ENCODE measurements at places on chromosomes 3 and 15.
A peak's percentile ranks its signal among the peaks of the same experiment; 100 is the strongest.

- no peak for DNase-seq
Measured at GRCh38 chr3:186124592-186124991, 15.7 kb upstream of the ETV5 start.

- no peak for DNase-seq
Measured at GRCh38 chr3:108487439-108487838, 23.0 kb downstream of the MYH15 start.

DNA sequence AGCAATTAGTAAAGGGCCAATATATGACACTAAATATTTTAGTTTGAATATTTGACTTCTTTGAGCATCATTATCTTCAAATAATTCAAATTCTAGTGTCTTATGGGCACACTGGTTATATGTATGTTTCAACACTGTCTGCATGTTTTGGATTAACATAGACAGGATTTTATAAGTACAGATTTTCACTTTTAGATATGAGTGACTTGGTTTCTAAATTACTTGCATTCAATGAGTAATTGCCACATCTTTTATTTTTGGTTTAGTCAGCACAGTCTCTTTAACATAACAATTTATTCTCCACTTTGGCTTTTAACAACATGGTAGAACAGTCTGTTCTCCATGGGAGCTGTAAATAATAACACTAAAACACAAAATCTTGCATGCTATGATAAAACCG, 674.8 kb downstream of the TBL1XR1 start:
- DNase-seq = no peak

DNA sequence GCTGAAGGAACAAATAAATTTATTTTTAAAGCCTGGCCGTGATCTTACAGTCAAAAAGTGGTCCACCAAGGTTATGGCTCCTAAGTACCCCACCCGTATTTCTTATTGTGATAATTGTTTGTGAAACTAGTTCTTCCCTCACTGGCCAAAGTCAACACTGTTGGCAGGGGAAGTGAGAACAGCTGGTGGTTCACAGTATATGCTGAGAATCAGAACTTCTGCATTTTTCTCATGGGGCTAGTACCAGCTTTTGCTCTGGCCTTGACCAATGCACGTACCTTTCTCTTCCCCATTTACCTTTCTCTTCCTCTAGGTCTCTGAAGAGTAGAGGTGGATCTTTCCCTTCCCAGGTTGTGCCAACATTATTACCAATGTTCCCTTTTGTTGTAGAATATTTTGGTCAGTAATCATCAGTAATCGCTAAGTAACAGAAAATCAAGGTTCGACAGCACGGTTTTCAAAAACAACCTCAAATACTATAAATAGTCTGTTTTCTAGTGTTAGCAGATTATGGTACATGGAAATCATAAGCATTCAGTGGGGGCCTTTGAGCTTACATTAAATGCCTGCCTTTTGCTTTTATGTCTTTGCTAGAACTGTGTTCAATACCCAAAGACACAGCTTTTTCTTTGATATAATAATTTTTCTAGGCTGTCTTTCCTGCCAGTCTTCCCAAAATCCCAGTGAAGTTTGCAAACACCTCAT, 268.0 kb downstream of the LPP start:
- no peak for DNase-seq

DNA sequence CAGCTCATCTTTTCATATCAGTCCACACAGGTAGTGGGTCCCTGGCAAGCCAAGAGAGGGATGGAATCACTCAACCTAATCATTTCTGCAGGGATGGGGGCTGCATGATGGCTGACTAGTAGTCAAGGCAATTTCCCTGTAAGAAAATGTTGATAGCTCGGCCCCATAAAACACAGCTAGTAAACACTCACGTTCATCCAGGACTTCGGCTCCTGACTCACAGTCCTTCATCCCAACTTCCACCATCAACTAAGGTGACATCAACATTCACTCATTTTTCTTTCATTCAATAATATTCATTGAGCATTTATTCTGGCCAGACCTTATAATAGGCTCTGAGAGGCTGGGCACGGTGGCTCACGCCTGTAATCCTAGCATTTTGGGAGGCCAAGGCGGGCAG, 4.4 kb upstream of the ACAP2 start:
- DNase-seq = peak; percentile 56

DNA sequence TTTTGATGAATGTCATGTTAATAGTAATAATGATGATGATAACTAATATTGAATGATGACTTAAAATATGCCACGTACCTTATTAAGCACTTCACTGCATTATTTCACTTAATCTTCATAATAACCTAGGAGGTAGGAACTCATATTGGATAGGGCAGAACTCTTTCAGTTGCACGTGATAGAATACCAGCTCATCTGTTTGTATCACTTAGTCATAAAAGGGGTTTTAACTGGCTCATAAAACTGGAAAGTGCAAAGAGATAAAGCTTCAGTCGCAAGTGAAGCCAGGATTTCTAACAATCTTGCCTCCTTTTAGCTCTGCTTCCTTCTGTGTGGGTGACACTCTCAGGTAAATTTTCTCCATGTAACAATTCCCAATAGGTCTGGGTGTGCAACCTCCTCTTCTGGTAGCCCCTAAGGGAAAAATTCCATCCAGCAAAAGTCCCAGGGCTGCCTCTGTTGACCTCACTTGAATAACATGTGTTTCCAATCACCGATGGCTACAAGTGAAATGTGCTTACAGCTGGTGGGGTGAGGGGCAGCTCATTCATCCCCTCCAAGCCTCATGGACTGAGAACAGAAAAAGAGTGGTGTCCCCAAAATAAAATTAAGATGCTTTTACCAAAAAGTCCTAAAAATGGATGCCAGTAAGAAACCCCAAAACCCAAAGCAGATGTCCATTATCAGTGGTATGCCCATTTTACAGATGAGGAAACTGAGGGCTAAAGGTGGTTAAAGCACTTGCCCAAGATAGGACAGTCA, 9.3 kb downstream of the GXYLT2 start:
- no peak for DNase-seq

GRCh38 chr3:89098964-89099585, 8.3 kb upstream of the EPHA3 start:
- DNase-seq = peak; percentile 71

- DNase-seq = no peak
Measured at GRCh38 chr3:29554566-29554965, 273.7 kb downstream of the RBMS3 start.

DNA sequence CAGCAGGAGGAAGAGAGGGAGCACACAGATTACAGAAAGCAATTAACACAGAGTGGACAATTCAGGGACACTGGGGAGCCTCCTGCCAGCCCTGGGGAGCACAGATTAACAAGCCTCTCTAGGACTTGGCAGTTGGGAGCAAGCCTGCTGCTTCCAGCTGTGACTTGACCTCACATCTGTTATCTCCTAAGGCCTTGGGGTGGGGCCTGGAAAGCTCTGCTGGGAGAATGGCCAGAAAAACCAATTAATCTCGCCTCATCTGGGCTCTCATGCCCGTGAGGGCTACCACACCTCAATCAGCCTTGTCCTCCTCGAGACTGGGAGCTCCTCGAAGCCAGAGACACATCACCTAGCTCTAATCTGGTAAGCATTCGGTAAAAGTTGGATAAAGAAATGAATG, 39.1 kb downstream of the SEMA5B start:
- no peak for DNase-seq

DNA sequence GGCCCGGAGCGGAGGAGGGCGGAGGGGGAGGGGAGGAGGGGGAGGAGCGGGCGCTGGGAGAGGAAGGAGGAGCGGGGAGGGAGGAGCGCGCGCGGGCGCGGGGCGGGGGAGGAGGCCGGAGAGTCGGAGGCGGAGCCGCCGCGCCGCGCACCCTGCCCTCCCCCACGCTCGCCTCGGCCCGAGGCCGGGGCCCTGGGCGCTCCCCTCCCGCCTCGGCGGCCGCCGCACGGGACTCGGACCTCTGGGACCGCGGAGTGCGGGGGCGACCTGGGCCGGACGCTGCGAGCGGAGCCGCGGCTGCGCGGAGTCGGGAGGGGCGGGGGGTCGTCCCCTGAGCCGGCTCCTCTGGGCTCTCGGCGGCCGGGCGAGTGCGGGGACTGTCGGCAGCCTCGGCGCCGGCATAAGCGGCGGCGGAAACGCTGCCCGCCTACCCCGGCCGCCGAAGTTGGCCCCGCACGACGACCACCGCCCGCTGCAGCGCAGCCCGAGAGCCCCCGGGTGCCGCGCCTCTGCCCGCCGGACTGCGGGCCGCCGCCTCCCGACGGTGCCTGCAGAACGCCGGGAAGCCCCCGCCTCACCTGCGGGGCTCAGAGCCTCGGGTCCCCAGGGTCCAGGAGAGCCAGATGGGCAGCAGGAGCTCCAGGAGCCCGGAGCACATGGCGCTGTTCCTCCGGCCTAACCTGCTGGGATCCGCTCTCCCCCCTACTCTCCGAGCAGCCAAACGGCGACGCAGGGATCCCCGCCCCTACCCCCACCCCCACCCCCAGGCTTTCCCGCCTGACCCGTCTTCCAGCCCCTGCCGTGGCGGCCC, 406 bp upstream of the GABRB3 start:
- DNase-seq = no peak

- peak; percentile 18 for DNase-seq
Measured at GRCh38 chr3:177618873-177619733, 421.8 kb upstream of the TBL1XR1 start.

GRCh38 chr3:126742057-126742456, 38.0 kb downstream of the CHCHD6 start:
- no peak for DNase-seq

GRCh38 chr3:69033470-69033869, 18.7 kb downstream of the TMF1 start:
- no peak for DNase-seq

DNA sequence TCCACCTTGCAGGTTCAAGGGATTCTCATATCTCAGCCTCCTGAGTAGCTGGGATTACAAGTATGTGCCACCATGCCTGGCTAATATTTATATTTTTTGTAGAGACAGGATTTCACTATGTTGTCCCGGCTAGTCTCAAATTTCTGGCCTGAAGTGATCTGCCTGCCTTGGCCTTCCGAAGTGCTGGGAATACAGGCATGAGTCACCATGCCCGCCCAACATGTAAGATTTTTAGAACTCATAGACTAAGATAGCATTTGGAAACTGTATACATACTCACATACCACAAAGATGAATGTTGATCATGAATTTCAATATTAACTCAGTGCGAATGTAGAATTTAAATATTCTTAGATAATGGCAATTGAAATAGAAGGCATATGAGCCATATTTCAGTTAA, 718.9 kb downstream of the NLGN1 start:
- no peak for DNase-seq

DNA sequence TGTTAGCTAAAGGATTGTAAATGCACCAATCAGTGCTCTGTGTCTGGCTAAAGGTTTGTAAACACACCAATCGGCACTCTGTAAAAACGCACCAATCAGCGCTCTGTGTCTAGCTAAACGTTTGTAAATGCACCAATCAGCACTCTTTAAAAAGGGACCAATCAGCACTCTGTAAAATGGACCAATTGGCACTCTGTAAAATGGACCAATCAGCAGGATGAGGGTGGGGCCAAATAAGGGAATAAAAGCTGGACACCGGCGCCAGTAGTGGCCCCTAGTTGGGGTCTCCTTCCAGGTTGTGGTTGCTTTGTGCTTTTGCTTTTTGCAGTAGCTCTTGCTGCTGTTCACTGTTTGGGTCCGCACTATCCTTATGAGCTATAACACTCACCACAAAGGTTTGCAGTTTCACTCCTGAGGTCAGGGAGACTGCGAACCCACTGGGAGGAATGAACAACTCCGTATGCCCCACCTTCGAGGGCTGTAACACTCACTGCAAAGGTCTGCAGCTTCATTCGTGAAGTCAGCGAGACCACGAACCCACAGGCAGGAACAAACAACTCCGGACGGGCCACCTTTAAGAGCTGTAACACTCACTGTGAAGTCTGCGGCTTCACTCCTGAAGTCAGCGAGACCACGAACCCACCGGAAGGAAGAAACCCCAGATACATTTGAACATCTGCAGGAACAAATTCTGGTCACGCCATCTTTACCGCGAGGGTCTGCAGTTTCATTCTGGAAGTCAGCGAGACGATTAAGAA, 1.1 kb upstream of the SUCLG2 start:
- DNase-seq = no peak

GRCh38 chr3:37031096-37031682, 37.9 kb downstream of the MLH1 start:
- DNase-seq = no peak

GRCh38 chr3:197317250-197317963, 19.0 kb upstream of the DLG1 start:
- DNase-seq = peak; percentile 43

GRCh38 chr15:90286678-90287077, 21.2 kb downstream of the NGRN start:
- DNase-seq = no peak

- no peak for DNase-seq
Measured at GRCh38 chr15:101707983-101708382, 16.3 kb downstream of the TARS3 start.

DNA sequence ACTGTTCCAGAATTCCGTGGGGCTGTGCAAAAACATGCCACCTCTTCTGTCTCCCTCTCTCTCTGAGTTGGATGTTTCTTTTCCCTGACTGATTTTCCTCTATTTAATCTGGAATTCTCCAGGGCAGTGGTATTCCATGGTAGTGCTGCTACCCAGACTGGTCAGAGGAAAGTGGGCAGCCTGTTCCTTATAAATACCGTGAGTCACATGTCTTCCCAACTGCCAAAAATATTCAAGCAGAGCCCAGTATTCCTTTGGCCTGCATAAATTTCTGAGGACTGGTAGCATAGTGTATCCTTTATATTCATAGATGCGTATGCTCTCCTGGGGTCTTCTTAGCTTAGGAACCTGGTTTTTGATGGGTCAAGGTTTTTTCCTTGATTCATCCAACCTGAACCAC, 40.9 kb downstream of the CEMIP start:
- DNase-seq = no peak

- DNase-seq = no peak
Measured at GRCh38 chr3:2655229-2655701, 454.9 kb downstream of the IL5RA start.

DNA sequence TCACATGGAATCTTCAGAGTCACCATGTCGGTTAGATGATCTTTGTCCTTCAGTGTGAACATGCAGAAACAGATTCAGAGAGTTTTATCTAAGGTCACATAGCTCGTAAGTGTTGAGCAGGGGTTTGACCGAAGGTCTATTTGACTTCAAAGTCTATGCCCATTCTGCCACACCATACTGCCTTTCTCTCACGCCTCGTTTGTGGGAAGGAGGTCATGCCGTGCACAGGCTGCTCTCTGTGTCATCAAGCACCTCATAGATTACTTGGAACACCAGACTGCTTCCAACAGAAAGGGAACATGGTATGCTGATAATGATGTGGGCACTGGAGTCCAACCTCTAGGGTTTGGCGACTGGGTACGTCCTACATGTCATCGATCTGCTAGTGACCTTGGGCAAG, 128.8 kb downstream of the SV2B start:
- DNase-seq = no peak

DNA sequence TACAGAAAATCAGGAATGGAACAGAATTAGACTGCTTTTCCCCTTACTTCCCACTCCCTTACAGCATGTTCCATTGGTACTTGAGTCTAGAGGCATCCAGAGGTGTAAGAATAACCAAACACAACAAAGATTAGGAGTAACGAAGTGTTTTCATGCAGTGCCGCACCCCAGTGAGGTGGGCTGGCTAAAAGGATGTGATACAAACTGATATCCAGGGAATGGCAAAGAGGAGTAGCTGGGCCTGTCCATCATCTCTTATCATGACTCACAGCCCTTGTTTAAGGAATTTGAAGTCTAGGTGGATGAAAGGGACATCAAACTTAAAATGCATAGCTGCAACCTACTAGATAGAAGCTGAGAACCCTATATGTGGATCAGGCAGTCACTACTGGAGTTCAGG, 16.4 kb downstream of the SCG5 start:
- DNase-seq = no peak

GRCh38 chr3:186070550-186070949, 38.3 kb downstream of the ETV5 start:
- DNase-seq = no peak
